ENCODE measurements at places on chromosomes 6 and 20. TPM values are rescaled to one million over a fixed set of nuclear protein-coding genes. Genes with fewer than 3 reads are reported as not detected.

The MCUR1 gene
- total RNA-seq: 10.1 TPM

The AP5S1 gene
- 5.8 TPM for total RNA-seq

The OOEP gene
- not detected for total RNA-seq

The RAB44 gene
- 0.59 TPM for total RNA-seq

The EYS gene
- total RNA-seq: 0.69 TPM

The RIPOR2 gene
- 13.6 TPM for total RNA-seq

The TMEM170B gene
- 5.8 TPM for total RNA-seq

The MDC1 gene
- total RNA-seq: 9.3 TPM

The ESF1 gene
- total RNA-seq: 17.9 TPM

The ENPP5 gene
- 0.99 TPM for total RNA-seq

The TCP11 gene
- 0.30 TPM for total RNA-seq

The DDX43 gene
- 0.30 TPM for total RNA-seq

The NRSN1 gene
- total RNA-seq: 0.39 TPM

The C20orf173 gene
- total RNA-seq: not detected

The UNC93A gene
- total RNA-seq: 0.69 TPM
